HT1080 (cell line): ENCODE measurements at places on chromosomes 5 and 9. TPM values are rescaled to one million over a fixed set of nuclear protein-coding genes. Genes with fewer than 3 reads are reported as not detected.

- DNase-seq = no peak
Measured at GRCh38 chr5:180599981-180600553, 8.8 kb upstream of the SCGB3A1 start.

GRCh38 chr5:6734781-6735180 lies 21.5 kb downstream of the TENT4A start:
- DNase-seq = no peak

DNA sequence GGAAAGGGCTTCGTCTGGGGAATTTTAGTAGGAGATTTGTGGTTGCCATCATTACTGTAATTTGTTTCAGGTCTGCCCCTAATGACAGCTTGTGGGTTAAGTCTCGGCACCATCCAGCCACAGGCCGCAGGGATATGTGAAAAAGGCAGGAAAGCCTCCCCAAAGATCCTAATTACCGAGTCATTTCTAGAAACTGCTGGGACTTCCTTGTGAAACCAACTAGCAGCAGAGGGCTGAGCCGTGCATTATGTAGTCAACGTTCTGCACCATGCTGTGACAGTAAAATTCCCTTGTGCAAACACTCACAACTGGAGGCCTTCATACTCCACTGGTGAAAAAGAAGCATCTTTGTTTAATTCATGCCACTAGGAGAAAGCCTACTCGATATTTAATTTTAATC lies 230.3 kb downstream of the MPDZ start:
- no peak for DNase-seq

DNA sequence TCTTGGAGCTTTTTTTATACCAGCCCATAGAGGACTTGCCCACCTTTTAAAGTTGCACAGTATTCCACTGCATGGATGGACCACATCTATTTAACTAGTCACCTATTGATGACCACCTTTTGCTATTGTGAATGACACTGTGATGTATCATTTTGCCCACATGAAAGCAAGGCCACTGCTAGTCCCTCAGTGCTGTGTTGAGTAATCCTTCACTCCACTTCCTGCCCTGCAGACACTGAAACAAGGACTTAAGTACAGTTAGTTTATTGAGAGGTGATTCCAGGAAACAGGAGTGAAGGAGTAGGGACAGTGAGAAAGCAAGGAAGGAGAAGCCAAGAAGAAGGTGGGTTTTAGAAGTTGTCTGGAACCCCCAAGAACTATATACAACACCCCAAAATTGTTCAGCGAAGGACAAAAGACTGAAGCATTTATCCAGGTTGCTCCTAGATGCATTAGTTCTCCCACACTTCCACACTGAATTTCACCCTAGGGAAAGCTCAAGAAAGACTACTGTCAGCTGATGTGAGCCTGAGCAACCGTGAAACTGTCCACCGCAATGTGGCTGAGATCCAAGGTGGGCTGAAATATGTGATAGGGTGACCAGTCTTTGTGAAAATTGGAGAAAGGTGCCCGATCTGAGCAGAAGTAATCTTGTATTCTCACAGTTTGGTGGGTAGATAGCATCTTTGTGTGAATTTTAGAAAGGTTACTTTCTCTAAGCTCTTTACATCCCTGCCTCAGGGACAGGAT lies 45.2 kb upstream of the ANKRD31 start:
- DNase-seq = peak; percentile 79

GRCh38 chr5:98105681-98106080 lies 667.8 kb upstream of the RGMB start:
- no peak for DNase-seq

GRCh38 chr5:93186076-93186682 lies 394.8 kb downstream of the NR2F1-AS1 start:
- peak; percentile 78 for DNase-seq

DNA sequence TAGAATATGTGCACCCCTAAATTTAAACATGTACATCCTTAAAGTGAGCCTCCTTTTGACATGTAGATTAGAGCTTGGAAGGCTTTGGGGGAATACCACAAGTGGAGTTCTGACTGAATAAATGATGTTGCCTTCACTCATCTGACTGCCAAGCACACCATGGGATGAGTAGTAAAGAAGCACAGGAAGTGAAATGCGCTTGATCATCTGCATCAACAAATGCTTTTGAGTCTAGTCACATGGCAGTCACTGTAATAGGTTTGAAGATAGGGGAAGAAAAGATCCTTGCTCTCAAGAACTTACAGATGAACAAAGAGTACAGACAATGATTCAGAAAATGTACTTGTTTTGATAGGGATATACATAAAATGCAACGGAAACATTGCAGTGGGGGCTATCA lies 62.0 kb upstream of the STARD4 start:
- DNase-seq = peak; percentile 33

DNA sequence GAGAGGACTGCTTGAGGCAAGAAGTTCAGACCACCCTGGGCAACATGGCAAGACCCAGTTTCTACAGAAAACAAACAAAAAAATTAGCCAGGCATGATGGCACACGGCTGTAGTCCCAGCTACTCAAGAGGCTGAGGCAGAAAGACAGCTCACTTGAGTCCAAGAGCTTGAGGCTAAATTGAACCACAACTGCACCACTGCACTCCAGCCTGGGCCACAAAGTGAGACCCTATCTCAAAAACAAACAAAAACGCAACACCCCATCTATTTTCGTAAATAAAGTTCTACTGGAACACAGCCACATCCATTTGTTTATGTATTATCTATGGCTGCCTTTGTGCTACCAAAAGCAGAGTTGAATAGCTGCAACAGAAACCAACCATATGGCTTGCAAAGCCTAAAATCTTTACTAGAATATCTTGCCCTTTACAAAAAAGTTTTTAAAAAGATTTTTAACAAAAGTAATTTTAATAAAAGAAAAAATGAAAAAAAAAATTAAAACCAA lies 67.5 kb downstream of the SETX start:
- no peak for DNase-seq

DNA sequence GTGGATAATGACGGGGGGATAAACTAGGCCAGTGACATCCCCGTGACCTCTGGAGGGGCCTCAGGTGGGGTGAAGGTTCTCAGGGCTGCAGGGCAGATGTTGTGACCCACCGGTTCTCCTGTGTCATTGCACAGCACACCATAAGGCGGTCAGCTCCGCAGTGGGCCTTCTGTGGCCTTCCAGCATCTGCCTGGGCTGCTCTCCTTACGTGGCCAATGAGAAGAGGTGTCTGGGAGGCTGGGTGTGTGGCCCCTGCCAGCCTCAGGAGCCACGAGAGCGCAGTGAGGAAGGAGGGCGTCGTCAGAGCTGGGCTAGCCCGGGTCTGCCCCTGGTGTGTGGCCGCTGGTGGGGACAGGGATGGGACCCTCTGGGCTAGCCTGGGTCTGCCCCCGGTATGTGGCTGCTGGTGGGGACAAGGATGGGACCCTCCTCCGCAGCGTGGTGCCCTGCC lies 48.7 kb downstream of the COL5A1 start:
- DNase-seq = no peak

GRCh38 chr5:164202338-164202737 lies 696.9 kb downstream of the MAT2B start:
- no peak for DNase-seq

GRCh38 chr9:135980926-135981630 lies 19.9 kb upstream of the UBAC1 start:
- DNase-seq = no peak

GRCh38 chr5:68372161-68372560 lies 156.6 kb downstream of the PIK3R1 start:
- DNase-seq = no peak

GRCh38 chr9:89655990-89656657 lies 51.3 kb downstream of the GADD45G start:
- no peak for DNase-seq

GRCh38 chr9:86093788-86094555 lies 5.4 kb downstream of the GOLM1 start:
- DNase-seq = peak; percentile 18

DNA sequence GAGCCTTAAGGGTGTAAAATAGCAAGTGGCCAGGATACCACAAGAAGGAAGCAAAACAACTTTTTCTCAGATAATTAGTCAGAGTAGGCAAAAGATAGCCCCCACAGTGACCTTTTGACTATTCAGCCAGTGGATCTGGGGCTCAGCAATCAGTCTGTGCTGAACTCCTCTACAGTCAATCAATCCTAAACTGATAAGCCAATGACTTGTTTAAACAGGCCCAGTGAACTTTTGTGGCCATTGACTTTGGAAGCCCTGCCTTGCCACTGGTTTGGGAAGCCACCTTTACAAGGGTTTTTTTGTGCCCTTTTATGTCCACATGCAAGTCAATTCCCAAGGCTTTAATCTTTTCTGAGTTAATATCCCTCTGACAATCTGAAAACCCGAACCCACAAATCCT lies 1565.0 kb upstream of the WWC1 start:
- DNase-seq = no peak

GRCh38 chr5:133663397-133664054 lies 51.2 kb upstream of the FSTL4 start:
- no peak for DNase-seq

DNA sequence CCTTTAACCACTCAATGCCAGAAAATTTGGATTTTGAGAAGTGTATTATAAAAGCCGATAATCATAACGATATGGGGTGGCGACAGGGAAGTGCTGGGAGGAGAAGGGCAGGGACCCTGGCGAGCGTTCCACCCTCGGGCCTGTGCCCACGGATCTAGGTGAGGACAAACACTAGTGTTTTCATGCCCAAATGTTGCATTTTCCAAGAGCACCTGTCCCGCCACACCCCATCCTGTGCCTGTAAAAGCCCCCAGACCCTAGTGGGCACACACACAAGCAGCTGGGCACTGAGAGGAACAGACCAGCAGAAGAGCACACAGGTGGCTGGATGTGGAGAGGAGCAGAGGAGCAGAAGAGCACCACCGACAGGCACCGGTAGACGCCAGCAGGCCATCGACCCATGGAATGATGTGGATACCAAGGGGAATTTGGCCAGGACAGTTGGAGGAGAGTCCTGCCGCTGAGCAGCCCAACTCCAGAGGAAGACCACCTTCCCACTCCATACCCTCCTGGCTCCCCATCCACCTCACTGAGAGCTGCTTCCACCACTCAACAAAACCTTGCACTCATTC lies 315.0 kb downstream of the EDIL3 start:
- no peak for DNase-seq

- no peak for DNase-seq
Measured at GRCh38 chr5:99059685-99060084, 130.9 kb upstream of the CHD1 start.

DNA sequence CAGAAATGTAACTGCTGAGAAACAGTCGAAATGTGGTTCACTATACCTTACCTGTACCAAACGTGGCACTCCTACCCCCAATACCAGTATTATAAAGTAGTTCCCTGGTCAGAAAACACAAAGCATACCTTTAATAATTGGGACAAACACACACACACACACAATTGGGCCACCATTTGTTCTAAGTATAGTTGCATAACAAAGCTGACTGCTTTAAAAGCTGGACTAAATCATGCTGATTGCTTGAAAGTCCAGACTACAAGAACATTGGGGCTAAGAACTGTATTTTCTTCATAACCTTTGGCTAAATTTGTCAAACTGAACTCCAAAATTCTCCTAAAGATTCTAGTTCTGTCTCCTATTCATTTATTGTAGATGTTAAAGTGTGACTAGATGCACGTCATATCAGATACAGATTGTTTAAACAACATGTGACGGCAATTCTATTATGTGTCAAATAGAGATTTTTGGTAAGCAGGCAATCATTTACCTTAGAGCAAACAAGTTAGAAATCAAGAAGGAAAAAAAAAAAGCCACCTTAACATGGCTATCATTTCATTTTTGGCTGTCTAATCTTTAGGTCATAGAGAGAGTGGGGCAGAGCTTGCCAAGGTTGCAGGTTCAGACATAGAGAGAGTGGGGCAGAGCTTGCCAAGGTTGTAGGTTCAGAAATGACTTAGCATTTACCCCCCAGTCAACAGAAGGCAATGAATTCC lies 265.1 kb downstream of the ARL15 start:
- DNase-seq = no peak

- DNase-seq = no peak
Measured at GRCh38 chr9:108709997-108710396, 145.8 kb downstream of the ACTL7B start.

DNA sequence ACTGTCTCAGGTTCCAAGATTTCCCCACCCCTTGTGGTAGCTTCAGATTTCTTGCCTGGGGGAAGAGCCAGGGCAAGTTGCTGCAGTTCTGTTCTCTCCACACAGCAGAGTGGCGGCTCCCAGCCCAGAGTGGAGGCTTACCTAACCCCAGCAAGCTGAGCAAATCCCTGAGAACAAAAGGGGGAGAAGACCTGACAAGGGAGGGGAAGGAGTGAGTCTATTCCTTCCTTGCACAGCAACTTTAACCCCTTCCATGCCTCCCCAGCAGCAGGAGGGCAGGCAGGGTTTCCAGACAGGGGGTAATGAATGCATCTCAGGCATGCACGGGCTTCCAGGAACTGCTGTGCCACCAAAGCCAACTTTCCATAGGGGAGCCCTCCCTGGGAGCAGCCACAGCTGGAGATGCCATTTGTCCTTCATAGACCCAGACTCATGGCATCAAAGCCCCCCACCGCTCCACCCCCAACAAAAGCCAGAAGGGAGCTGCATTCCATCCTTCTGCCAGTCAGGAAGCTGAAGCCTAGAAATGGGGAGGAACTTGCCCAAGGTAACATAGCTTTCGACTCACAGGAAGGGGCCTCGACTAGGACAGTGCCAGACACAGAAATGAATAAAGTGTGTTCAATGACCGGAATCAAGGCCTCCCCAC lies 28.8 kb upstream of the FAT2 start:
- DNase-seq = no peak

- peak; percentile 25 for DNase-seq
Measured at GRCh38 chr9:75071530-75072122, 16.3 kb downstream of the NMRK1 start.

GRCh38 chr5:155750571-155750970 lies 576.4 kb upstream of the SGCD start:
- DNase-seq = no peak

- DNase-seq = peak; percentile 71
Measured at GRCh38 chr5:54719384-54720283, 202.1 kb downstream of the SNX18 start.

DNA sequence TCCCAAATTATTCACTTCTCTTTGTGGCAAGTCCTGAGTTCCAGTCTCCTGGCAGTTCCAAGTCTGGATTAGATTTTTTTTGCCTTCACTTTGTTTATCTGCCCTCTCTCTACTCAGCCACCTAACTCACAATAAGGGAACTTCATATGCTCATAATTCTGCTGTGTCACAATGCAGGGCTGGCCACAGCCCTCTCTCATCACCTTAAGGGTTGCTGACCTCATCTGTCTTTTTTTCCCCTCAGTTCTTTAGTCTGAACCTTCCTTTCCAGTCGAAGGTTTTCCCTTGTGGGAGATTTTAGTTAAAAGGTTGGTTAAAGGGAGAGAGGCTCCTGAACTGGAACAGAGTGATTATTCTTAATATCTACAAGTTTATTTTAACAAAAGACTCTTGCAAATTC lies 4.1 kb downstream of the BAG1 start:
- no peak for DNase-seq

Gene CFAP90
- not detected in 2 replicates for total RNA-seq

Gene PCDHAC1
- not detected in 2 replicates for total RNA-seq

Gene NIM1K
- total RNA-seq = 0.02 TPM in 1 of 2 replicates, not detected in the other

Gene GNA14
- total RNA-seq = not detected in 2 replicates

Gene PCDHB14
- 0.03 and 0.08 TPM in 2 replicates for total RNA-seq

Gene CEP78
- total RNA-seq = 28.6 and 53.9 TPM in 2 replicates

Gene PCDHGC3
- total RNA-seq = 36.5 and 44.6 TPM in 2 replicates

Gene EIF4E1B
- not detected in 2 replicates for total RNA-seq

Gene ANKRD34B
- total RNA-seq = not detected in 2 replicates

Gene TEX48
- 0.96 TPM in 1 of 2 replicates, not detected in the other for total RNA-seq

Gene SPATA31C1
- total RNA-seq = not detected in 2 replicates

Gene DOCK2
- 2.1 and 2.9 TPM in 2 replicates for total RNA-seq
